Pancreas (tissue), 10 donors: ENCODE measurements at places on chromosomes 5 and 9. TPM values are rescaled to one million over a fixed set of nuclear protein-coding genes. Genes with fewer than 3 reads are reported as not detected.

GRCh38 chr9:136345281-136346156, 18.0 kb downstream of the DNLZ start:
- no peak for DNase-seq

- DNase-seq, result peak; percentile 60
Observed at GRCh38 chr9:135992486-135993408, 31.6 kb upstream of the UBAC1 start.

GRCh38 chr5:321230-321725, at the start of gene AHRR:
Gene AHRR, plus strand, starts transcription at chr5:321714. Its CDS starts 22,189 bp downstream, at chr5:343903.
- DNase-seq, result peak; percentile 85

GRCh38 chr9:2053883-2054845, 39.0 kb downstream of the SMARCA2 start:
- peak; percentile 24 for DNase-seq

GRCh38 chr5:173328844-173329490, 753 bp upstream of the STC2 start:
- DNase-seq, result peak; percentile 54

GRCh38 chr5:90338712-90339372, 70.7 kb downstream of the CETN3 start:
- DNase-seq, result no peak

GRCh38 chr9:93091453-93092081, 4.5 kb upstream of the CARD19 start:
- DNase-seq, result no peak

DNA sequence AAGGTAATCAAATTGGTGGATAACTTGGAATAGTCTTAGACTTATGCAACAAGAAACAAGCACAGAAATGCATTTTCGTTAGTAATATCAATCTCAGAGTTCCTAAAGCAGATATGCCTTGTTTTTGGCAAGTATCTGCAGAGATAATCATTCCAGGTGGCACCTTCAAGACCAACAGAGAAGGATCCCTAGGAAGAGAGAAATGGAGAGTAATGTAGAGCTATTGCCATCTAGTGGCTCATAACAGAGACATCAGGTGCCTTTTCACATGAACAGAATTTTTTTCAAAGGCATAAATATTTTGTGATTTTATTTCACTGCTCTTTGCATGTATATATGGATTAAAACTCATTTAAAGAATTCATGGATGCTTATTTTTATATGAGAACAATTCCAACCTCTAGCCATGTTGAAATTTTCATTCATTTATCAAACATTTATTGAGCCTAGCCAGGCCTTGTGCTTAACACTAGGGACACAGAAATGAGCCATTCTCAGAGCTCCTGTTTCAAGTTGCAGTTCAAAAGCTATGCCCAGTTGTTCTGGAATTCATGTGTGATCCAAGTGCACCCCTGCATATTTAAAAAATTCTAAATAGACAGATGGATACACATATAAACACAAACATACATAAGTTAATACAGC, 117.5 kb upstream of the OR13F1 start:
- no peak for DNase-seq

DNA sequence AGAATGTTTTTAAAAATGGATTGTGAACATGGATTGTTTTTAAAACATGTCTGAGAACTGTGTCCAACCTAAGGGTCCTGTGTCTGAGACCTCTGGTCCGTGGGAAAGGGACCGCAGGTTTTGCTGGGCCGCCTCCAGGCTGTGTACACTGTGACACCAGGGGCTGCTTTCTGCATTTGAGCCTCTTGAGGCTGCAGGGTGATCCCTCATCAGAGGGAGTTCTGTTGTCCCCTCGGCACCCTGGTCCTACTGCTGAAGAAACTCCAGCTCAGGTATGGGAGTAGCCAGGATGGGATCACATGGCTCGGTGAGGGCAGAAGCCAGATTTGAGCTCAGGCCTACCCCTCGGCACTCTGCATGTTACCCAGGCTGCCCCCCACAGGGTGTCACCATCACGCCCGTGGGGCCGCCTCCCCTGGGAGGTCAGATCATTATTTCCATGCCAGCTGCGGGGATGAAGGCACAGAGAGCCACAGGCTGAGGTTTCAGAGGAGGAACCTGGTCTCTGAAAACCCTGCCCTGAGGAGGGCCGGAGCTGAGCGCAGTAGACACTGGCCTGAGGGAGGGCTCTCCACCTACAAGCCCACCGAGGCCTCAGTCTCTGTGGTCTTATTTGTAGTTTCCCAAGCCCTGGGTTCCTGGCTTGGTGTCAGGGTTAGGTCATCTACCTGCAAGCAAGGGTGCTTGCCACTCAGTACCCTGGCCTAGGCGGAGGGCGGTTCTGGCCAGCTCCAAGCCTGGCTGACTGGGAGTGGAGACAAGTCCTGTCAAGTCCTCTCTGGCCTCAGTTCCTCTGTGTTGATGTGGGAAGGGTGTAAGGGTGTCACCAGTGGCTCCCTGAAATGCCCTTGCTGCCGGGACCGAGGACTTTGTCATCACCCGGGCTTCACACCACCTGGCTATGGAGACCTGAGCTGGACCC, 2.8 kb downstream of the PRR7 start:
- DNase-seq, result no peak

DNA sequence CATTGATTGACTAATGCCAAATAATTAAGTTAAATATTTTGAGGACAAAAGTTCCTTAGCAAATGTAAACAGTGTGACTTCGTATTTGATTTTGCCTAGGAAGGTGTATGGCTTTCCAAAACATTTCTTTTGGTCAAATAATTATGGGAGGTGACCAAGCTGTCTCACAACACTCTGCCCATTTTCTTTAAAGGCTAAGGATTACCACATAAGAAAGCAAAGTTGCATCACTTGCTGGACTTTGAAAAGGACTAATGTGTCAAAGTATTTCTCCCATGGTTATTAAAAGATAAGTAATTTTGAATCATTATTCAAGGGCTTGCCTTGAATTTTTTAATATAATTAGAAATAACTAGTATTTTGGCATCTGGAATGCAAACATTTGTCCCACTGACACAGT, 74.7 kb downstream of the HAPLN1 start:
- no peak for DNase-seq

The HRCT1 gene
- 0.56 TPM for total RNA-seq

The AGTPBP1 gene
- total RNA-seq, result 8.7 TPM

The CDKN2A gene
- 1.9 TPM for total RNA-seq

The PLAC8L1 gene
- 0.43 TPM for total RNA-seq

The GRM6 gene
- not detected for total RNA-seq
